Right hindlimb (tissue), 1 donor: ENCODE measurements at places on chromosomes 16 and 17.

GRCh38 chr17:64154313-64154695 is 24.4 kb upstream of the ERN1 start:
- no peak for DNase-seq

DNA sequence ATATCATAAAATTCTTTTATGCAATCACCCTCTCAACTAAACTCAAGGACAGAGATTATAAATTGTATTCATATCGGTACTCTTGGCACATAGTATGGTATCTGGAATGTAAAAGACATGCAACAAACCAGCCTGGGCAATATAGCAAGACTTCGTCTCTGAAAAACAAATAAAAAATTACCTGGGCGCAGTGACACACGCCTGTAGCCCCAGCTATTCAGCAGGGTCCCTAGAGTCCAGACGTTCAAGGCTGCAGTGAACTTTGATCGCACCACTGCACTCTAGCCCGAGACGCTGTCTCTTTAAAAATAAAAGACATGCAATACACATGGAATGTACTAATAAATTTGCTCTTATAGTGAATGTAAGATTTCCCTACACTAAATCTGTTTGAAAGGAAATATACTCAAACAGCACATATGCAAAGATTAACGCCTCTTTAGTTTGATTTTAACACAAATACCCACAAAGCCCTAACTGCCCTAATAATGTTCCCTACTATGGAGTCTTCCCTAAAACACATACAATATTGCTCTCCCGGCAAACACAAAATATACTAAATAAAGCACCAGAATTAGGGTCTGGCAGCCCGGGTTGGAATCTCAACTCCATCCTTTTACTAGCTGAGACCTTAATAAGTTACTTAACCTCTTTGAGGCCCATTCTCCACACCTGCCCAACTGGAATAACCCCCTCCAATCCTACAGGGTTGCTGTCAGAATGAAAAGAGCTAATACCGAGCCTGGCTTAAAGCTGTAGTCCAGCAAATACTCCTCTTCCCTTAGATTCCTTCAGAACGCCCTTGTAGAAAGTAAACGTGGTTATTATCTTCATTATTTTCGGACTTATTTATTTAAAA is 1.2 kb downstream of the ABCA5 start:
- no peak for DNase-seq

DNA sequence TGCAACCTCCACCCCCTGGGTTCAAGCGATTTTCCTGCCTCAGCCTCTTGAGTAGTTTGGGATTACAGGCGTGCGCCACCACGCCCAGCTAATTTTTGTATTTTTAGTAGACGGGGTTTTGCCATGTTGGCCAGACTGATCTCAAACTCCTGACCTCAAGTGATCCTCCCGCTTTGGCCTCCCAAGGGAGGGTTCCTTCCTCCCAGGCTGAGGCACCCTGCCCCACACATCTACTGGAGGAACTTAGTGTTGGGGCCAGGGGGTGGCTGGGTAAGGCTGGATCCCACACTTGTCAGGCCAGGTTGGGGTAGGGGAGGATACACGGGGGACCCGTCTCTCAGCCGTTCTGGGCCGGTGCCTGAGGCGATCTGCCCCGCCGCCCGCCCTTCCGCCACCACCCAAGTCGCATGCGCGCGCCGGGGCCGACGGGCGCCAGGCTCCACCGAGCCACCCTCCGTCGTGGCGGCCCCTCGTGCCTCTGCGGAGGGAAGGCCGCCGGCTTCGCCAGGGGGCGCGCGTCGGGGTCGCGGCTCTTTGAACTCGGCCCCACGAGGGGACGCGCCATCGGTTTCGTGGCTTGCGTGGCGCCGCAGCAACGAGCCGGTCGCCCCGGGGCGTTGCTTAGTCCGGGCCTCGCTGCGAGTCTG is 15.9 kb downstream of the GRB7 start:
- DNase-seq = peak; percentile 48

- no peak for DNase-seq
These were observed 73.2 kb upstream of the SALL1 start for GRCh38 chr16:51224317-51224716.

- no peak for DNase-seq
These were observed 18.6 kb downstream of the ENGASE start for GRCh38 chr17:79093270-79093669.

GRCh38 chr17:41824086-41824485 is 11.3 kb downstream of the FKBP10 start:
- peak; percentile 30 for DNase-seq

- DNase-seq = peak; percentile 47
These were observed 102.7 kb downstream of the UTP18 start for GRCh38 chr17:51362811-51363585.

- DNase-seq = no peak
These were observed 34.2 kb upstream of the ZNF469 start for GRCh38 chr16:88348377-88349152.

GRCh38 chr16:89556750-89557689 is 3.5 kb upstream of the RPL13 start:
- peak; percentile 79 for DNase-seq

GRCh38 chr16:31367853-31368252 is 12.9 kb downstream of the ITGAX start:
- DNase-seq = no peak

- DNase-seq = peak; percentile 78
These were observed 13.4 kb downstream of the RTN4RL1 start for GRCh38 chr17:2011411-2012371.

DNA sequence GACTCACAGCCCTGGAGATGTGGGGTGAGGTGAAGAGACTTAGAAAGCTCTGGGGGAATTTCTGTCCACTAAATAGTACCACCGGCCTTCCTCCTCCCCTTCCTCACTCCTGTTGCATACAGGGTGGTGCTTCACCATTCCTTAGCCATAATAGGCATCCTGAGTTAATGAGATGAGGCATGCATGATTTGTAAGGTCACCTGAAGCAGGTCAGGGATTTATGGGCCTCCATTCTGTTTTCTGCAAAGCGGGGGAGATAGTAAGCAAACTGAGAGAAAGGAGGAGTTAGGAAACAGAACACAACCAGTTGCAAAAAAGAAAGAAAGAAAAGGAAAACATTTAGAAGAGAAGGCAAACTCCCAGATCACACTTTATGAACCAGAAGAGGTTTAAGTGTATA is 9.3 kb upstream of the MYOCD start:
- DNase-seq = no peak

DNA sequence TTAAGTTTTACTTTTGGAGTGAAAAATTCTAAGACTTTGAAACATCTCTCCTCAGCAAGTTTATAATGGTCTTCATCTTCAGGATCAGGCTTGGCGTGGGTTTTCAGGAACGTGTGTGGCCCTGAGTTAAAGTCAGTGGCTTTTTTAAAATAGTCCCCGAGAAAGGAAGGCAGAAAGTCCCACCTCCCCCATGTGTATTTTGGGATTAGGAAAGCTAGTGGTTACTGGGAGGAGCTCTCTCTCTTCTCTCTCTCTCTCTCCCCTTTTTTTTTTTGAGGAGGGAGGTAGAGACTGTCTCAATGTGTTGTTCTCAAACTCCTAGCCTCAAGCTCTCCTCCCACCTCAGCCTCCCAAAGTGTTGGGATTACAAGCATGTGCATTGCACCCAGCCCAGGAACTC is 213.2 kb downstream of the IRX3 start:
- DNase-seq = no peak

DNA sequence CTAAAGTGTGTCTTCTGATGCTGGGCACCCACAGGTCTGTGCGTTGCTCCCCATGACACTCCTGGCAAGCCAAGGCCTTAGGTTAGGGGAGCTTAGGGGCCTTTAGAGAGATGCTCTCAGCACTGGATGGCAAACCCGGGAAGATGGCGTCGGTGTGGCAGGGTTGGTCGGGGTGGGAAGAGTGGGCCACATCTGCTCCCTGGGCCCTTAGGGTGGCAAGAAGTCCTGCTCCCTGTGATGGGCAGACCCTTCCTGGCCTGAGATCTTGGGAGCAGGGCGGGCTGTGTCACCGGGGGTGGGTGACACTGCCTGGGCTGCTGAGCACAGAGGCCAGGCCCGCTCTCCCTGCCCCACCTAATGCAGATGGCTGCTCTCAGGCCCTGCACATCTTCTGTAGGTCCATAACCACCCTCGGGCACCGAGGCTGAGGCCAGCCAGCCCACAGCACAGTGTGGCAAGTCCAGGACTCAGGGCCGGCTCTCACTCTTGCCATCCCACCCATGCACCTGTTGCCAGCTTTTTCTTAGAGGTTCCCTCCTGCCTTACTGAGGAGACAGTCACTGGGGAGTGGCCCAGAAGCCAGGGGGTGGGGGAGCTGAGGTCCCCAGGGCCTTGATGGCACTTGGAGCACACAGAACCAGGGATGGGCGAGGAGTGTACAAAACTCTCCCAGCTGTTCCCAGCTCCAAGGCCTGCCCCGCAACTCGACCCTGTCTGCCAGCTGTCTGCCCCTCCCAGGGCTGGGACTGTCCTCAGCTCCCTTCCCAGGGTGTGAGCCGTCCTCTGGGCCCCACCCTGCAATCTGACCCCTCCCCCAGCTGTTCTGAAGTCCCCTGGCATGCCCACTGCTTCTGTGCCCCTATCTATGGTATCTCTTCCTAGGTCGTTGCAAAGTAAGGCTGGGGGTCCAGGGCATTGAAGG is 4.4 kb upstream of the MTSS2 start:
- peak; percentile 89 for DNase-seq

DNA sequence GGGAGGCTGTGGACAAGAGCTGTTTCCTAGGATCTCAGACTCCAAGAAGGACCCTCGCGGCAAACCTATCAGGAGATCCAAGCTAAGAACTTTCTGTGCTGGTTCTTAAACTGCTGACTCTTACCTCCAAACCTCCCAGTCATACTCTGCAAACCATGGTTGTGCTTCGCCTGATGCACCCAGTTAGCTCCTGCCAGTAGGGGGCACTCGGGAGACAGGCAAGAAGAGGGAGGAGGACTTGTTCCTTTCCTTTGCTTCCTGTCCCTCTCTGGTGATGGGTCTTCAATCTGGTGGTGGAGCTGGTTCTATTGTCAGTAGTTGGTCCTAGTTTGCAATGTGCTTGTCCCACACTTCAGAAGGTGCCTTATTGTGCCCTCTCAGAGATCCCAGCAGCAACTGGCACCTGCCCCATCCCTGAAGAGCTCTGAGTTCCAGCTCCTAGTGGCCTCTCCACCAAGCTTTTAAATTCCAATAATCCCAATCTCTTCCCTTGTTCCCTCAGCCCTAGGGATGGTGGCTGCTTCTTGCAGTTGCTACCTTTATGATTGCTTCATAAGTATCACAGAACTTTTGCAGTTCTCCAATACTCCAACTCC is 113.5 kb upstream of the RPL38 start:
- no peak for DNase-seq

- DNase-seq = no peak
These were observed 218 bp downstream of the TNRC6C start for GRCh38 chr17:77958716-77959125.

DNA sequence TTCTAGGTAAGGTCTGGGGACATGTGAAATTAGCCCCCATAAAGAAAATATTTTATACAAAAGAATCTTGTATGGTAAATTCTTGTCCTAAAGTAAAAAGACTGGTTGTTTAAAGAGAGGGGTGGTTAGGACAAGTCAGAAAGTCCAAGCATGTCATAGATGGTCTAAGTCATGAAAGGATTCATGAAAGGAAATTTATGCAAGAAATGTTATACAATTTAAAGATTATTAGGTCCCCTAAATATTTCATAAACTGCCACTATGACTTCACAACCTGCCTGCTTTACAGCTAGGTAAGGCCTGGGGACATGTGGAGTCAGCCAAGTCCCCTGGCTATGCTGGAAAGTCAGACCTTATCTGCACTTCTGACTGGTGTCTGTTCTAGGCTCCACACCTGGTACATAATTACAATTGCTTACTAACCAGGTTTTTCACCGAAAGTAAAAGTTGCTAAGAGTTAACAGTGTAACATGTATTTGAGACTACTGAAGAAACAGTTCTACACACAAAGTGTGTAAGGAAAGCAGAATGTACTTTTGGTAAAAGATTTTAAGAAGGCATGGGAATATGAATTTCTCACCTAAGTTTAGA is 17.0 kb downstream of the N4BP1 start:
- DNase-seq = no peak

DNA sequence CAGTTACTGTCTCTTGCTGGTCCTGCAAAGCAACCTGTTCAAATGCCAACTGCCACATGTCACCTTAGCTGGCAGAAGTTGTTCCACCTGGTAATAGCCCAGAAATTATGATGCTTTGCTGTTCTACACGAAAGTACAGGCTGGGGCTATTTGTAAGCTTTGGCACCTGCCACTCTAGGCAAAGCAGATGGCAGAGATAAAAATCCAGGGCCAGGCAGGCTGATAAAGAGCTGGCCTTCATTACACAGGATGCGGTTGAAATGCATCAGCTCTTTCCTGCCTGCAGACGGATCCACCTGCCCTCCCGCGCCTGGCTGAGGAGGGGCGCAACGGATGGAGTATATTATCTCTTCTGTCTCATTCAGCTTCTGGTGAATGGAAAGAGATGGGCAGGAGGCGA is 29.3 kb upstream of the KDM8 start:
- DNase-seq = no peak

DNA sequence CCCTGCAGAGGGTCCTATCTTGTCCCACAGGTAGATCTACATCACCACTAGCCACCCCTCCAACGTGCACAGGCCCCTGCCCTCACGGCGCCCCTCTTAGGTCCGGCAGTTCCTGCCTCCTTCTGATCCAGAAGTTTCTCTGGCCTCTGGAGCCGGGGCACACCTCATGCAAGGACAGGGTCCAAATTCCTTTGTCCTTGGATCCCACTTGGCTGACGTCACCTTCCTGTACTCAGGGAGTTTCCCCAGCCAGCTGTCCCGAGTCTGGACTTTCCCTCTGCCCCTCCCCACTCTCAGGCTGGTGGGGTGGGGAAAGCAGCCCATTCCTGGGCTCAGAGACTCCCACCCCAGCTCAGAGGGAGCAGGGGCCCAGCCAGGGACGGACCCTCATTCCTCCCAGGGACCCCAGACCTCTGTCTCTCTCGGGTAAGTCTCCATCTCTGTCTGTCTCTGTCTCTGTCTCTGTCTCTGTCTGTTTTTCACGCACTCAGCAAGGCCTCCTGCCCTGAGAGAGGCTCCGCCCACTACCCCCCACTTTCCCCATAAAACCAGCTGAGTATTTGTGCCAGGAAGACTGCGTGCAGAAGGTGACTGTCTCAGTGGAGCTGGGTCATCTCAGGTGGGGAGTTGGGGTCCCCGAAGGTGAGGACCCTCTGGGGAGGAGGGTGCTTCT is at the start of gene IL32:
Gene IL32, plus strand, starts transcription at position 572 of the 673 bp plus-strand sequence. CDS start 172 bp downstream, outside the sequence.
- peak; percentile 87 for DNase-seq

DNA sequence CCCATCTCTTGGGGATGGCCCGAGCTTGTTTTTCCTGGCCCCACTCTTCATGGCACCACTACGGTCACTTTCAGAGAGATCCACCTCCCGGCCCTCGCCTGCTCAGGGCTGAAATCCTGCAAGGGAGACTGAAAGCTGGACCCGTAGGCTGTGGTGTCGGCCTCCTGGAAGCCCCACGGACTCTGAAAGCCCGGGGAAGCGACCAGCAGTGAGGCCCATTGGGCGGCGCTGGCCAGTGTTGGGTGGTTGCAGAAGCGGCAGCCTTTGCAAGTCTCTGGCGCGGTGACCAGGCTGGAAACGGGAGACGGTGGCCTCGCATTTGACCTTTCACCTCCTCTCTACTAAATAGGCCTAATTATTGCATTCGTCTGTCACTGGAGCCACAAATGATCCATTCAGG is 186.0 kb upstream of the FOXF1 start:
- DNase-seq = no peak

DNA sequence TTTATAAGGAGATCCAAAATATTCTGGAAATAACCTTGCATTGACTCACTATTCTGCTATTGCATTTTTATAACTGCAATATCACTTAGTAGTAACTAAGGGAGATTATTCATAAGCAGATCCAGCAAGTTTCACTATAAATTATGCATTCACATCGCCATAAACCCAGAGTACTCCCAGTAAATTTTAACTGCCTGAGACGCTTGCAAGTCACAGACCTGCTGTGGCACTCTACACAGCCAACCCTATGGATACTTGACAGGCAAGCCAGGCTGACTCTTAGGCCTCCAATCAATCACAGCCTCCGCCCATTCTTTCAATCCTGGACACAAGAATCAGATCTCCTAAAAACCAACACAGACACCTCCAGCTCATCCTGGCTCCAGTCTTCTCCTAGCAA is 28.2 kb downstream of the USP31 start:
- DNase-seq = no peak
